NCI-H2081 (cell line): ENCODE measurements at places on chromosomes 3 and 15.

- DNase-seq, result no peak
Measured at GRCh38 chr15:82625136-82625535, 22.0 kb downstream of the CPEB1 start.

DNA sequence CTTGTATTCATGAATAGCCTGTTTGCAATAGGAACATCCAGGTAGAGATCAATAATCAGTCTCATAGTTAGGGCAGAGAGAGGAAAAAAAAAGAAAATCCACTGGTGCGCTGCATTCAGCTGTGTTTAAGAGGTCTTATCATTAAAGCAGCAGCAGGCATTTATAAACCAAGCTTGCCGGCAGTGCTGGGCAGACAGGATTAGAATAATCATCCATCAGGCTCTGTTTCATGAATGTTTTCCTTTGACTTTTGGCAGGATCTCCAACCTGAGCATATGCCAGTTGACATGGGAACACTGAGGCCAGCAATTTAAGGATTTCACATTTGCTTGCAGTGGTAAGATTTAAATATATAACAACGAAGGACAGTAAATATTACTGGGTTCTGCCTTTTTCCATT, 305.2 kb upstream of the SEMA6D start:
- peak; percentile 80 for DNase-seq

GRCh38 chr3:133188996-133189395, 150.8 kb downstream of the TMEM108 start:
- no peak for DNase-seq

GRCh38 chr3:196166741-196167140, 44.5 kb downstream of the ZDHHC19 start:
- DNase-seq, result no peak

DNA sequence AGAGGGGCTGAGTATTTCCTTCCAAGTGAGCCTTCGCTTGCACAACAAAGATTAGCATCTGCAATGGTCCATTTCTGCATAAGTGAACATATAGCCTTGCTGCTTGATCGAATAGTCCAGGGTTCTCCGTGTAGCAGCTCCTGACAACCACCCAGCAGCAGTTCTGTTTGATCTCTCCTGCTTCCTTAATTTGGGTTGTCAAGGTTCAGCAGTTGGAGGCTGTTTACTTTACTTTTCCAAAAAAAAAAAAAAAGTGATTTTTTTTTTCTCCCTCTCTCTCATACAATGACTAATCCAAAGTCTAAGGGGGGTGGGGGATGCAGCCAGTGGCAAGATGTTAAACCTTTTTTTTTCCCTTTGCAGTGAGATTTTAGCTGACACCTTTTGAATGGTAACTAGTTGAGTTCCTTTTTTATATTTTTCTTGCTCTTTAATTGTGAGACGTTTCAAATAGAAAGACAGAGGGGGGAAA, 3.6 kb downstream of the FOXP1 start:
- peak; percentile 45 for DNase-seq
